SK-MEL-5 (cell line): ENCODE measurements at places on chromosomes 4 and X. TPM values are rescaled to one million over a fixed set of nuclear protein-coding genes. Genes with fewer than 3 reads are reported as not detected.

The DGKK gene
- total RNA-seq: 0.03 TPM in 1 of 2 replicates, not detected in the other

The ARSH gene
- total RNA-seq: 0.51 TPM in 1 of 2 replicates, not detected in the other

The TMEM150C gene
- 4.5 and 7.0 TPM in 2 replicates for total RNA-seq

The UGT2B10 gene
- total RNA-seq: not detected in 2 replicates
